Activated naive CD4-positive, alpha-beta T cell treated with anti-CD3 and anti-CD28 coated beads, Interleukin-2, amount 50 U/mL, for 16 hours (primary cell): ENCODE measurements at places on chromosomes 1 and 21.

- no peak for DNase-seq
These were observed 39.1 kb upstream of the KIF1B start for GRCh38 chr1:10171105-10171767.

- DNase-seq: peak; percentile 68
These were observed 19.7 kb downstream of the RCC2 start for GRCh38 chr1:17419626-17420328.

DNA sequence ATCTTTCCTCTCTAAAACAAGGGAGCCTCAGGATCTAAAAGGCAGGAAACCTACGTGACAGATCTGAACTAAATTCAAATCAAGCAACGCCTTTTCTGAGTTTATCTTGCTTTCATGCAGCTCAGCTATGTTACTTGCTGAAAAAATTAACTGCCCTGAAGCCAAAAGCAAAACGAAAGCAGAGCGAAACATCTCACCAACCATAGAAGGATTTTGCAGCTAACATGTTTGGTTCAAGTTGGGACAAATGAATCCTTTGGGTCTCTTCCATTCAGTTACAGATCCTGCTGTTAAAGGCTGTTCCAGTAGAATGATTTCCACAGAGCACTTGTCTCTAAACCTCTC lies 482 bp downstream of the SLC2A5 start:
- no peak for DNase-seq

GRCh38 chr1:203048086-203048485 lies 21.8 kb downstream of the PPFIA4 start:
- no peak for DNase-seq

DNA sequence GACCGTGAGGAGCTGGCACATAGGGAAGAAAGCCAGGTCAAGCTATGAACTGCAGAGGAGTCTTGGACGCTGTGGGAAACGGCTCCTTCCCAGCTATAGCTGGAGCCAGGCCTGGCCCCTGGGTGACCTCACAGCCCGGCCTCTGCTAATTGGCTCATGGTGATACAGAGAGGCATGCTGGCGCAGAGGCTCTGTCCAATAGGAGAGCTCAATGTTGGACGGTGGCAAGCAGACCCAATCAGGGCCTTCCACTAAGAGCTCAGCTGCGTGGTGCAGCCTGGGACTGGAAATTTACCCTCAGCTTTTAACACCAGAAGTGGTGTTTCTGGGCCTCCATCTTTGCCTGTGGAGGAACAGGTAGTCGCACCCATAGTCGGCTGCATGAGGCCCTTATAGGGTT lies 64.4 kb upstream of the GRHL3 start:
- no peak for DNase-seq

DNA sequence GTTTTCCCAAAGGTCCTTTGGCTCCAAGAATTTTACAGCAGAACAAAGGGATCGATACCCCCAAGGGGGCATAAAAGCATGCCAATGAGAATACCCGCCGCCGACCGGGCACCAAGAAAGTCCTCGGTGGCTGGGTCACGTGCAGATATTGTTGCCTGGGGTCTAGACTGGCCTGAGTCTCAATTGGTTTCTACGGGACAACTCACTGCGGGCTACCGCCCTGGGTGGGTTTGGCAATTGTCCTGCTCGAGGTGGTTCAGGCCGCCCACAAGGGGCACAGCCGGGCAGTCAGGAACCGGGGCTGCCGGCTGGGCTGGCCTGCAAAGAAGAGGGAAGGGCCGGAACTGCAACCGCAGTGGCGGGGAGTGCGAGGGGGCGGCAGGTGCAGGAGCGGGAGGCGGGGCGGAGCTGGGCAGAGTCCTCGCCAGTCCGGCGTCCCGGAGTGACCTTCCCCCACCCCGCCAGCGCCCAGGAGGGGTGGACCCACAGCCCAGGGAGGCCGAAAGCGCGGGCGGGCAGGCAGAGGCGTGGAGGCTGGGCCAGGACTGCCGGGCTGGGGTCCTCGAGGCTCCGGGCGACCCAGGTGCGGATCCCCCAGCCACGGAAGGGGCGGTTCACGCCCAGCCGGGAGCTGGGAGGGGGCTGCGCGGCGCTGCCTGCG lies 926 bp upstream of the ATP1B1 start:
- DNase-seq: peak; percentile 15
